Airway epithelial cell (primary cell): ENCODE measurements at places on chromosomes 7 and 10. TPM values are rescaled to one million over a fixed set of nuclear protein-coding genes. Genes with fewer than 3 reads are reported as not detected.

The DPYSL4 gene
- total RNA-seq, result 0.14 and 0.71 TPM in 2 replicates

The WNT16 gene
- total RNA-seq, result not detected in 2 replicates

The AKR1C4 gene
- not detected in 2 replicates for total RNA-seq

The ADIRF gene
- total RNA-seq, result 47.0 and 63.1 TPM in 2 replicates

The NRCAM gene
- total RNA-seq, result 1.1 and 2.6 TPM in 2 replicates

The FGFBP3 gene
- 0.42 and 0.49 TPM in 2 replicates for total RNA-seq
